Prostate gland (tissue), 2 donors: ENCODE measurements at places on chromosomes 3 and 15. TPM values are rescaled to one million over a fixed set of nuclear protein-coding genes. Genes with fewer than 3 reads are reported as not detected.

CAND2 gene
- 86.3 TPM for total RNA-seq

GOLGA6B gene
- total RNA-seq = not detected

DNA sequence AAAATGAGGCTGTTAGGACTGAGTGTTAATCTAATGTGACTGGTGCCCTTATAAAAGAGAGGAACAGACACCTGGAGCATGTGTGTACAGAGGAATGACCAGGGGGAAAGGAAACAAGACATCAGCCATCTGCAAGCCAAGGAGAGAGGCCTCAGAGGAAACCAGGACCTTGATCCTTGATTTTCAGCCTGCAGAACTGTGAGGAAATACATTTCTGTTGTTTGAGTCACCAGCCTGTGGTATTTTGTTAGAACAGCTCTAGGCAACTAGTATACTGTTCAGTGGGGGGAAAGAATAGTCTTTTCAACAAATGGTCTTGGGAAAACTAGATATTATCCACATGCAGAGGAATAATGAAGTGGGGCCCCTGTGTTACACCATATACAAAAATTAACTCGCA, 80.6 kb downstream of the CCR1 start:
- no peak for DNase-seq

DNA sequence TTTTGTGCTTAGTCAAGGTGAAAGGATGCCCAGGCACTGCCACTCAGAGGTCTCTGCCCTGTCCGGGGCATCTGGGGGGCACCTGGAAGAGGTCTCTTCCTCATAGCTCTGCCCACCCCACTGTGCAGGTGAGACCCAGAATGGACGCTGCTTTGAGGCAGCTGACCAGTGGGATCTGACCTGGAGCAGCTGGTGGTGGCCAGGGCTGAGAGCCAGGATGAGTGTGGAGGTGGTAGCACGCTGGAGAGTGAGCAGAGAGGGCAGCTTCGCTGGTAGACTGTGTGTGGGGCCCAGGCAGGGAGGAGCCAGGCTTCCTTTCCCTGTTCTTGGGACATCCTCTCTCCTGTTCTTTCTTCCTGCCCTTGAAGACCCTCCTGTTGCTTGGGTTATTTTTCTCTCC, 32.2 kb upstream of the PLA2G4E start:
- DNase-seq = no peak

RETNLB gene
- total RNA-seq = not detected

ANKRD63 gene
- 2.7 TPM for total RNA-seq

MYEF2 gene
- 10.2 TPM for total RNA-seq

RTP3 gene
- 0.68 TPM for total RNA-seq

GRCh38 chr3:156424758-156425157, 130.2 kb downstream of the SSR3 start:
- no peak for DNase-seq

DNA sequence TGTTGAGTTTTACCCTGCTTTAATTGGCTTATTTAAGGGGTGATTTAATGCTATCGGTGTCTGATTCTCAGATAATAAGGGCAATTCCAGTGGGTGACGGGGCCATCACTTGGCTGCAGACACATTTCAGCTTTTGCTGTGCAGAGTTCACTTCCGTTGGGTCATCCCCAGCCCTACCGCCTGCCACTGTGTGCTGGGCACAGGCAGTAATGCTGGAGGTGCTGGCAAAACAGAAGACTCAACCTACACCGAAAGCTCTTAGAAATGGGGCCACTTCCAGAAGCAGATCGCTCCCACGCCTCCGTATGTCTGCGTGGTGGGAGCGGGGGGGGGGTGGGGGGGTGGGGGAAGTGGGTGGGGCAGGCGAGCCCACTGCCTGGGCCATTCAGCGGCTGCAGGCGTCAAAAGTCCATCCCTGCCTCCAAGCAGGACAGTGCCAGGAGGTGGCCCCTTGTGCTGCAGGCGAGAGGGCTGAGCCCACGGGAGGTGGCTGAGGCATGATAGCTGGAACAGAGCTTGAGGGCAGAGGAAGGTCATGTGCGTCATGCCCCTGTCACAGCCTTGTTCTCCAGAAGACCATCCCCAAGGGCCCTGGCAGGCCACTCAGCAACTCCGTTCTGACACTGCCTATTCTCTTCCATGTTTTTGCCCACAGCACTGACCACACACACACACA, 128.3 kb downstream of the ATP10A start:
- DNase-seq = no peak

PAQR9 gene
- not detected for total RNA-seq

ZCWPW2 gene
- total RNA-seq = 0.80 TPM

DNA sequence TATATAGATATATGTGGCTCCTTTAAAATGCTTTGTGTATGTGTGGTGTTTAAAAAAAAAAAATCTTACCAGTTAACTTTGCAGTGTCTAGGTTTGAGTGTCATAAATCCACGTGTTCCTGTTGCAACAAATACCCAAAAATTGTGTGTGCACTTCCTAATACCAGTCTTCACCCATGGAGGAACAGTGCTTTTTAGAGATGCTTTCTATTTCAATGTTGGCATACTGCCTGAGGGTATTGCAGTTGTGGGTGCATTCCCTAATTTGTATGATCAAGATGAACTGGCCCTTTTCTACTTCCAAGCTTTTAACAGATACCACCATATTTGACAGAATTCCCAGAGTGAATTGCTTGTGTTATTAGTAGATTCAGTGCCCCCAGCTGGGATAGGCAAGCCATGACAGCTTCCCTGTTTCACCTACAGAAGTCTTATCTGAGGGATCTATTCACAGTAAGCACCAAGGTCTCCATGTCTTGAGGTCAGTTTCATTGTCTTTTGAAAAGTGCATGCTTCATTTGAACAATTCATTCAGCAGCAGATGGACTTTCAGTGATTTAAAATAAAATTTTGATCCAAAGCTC, 68.9 kb upstream of the GOLGA6B start:
- DNase-seq = no peak

DNA sequence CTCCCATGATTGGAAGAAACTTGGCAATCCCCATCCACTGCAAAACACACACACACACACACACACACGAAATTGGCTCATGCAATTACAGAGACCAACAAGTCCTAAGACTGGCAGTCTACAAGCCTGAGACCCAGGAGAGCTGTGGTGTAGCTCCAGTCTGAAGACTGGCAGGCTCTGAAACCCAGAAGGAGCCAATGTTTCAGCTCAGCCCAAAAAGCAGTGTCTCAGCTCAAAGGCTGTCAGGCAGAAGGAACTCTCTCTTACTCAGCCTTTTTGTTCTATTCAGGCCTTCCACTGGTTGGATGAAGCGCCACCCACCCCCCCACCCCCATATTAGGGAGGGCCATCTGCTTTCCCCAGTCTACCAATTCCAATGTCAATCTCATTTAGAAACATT, 32.1 kb downstream of the MESD start:
- DNase-seq = no peak
